Breast epithelium (tissue), 4 donors: ENCODE measurements at places on chromosomes 3 and 15. TPM values are rescaled to one million over a fixed set of nuclear protein-coding genes. Genes with fewer than 3 reads are reported as not detected.

CPN2 gene
- total RNA-seq = 0.16 TPM

TMEM207 gene
- total RNA-seq = not detected

RTP4 gene
- total RNA-seq = 0.32 TPM

GOLGA8M gene
- total RNA-seq = 5.0 TPM

GPR62 gene
- total RNA-seq = not detected

HCLS1 gene
- 42.6 TPM for total RNA-seq

SEMA6D gene
- total RNA-seq = 22.8 TPM

GABRB3 gene
- total RNA-seq = 1.1 TPM

CFAP100 gene
- not detected for total RNA-seq

ATP8B4 gene
- 9.5 TPM for total RNA-seq

DUOX2 gene
- total RNA-seq = 0.15 TPM

HACL1 gene
- total RNA-seq = 27.7 TPM

MME gene
- 119 TPM for total RNA-seq

AZI2 gene
- 193 TPM for total RNA-seq

PLIN1 gene
- 2,292 TPM for total RNA-seq

MEGF11 gene
- not detected for total RNA-seq

TBCCD1 gene
- total RNA-seq = 15.0 TPM
